NCI-H2227 treated with DMSO at 0.1 percent for 48 hours (cell line): ENCODE measurements at places on chromosomes 13 and 19.

GRCh38 chr13:101868585-101869469 lies 416.4 kb downstream of the ITGBL1 start:
- DNase-seq = no peak

DNA sequence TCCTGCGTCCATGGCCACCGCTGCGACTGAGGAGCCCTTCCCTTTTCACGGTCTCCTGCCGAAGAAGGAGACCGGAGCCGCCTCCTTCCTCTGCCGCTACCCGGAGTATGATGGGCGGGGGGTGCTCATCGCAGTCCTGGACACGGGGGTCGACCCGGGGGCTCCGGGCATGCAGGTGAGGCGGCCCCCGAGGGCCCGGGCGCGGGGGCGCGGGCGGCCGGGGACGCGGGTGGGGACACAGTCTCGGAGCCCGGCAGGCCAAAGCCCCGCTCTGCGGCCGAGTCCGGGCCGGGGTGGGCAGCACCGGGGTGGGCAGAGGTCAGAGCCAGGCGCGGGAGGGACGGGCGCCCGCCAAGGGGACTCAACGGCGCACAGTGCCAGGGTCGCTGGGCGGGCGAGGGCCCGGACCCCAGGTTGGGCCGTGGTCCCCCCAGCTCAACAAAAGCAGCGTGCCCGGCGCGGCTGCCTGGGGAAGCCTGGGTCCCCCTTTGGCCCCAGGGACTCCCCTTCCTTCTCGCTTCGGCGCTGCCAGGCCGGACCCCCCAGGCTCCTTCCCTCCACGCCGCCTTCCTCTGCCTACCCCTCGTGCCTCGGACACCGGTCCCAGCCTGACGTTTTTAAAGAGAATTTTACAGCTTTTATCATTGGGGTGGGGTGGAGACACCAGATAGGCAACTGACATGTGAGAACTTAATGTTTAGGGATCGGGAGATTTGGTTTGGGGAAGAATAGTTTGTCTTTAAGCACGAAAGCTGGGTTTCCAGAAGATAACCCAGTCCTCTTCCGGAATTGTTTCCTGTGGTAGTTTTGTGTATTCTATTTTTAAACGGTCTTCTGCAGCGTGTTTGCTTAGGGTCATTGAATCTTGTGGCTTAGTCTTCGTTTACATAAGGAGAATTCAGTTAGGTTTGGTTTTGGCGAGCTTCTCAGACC lies 509 bp downstream of the TPP2 start:
- DNase-seq = no peak

DNA sequence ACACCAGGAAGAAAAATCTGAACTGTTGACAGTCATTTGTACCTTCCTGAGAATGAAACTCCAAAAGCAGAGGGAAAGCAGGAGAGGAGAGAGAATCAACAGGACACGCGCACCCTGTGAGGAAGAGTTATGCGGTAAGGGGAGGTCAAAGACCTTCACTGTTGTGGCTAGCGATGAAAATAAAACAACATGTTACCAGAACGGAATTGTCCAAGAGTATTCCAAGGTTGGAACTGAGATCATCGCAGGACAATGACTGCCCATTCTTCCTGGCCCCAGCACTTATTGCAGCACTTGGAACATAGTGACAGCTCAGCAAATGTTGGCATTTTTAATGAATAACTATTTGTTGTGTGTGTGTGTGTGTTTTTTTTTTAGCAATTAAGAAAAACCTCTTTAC lies 176.0 kb upstream of the TSC22D1 start:
- no peak for DNase-seq

DNA sequence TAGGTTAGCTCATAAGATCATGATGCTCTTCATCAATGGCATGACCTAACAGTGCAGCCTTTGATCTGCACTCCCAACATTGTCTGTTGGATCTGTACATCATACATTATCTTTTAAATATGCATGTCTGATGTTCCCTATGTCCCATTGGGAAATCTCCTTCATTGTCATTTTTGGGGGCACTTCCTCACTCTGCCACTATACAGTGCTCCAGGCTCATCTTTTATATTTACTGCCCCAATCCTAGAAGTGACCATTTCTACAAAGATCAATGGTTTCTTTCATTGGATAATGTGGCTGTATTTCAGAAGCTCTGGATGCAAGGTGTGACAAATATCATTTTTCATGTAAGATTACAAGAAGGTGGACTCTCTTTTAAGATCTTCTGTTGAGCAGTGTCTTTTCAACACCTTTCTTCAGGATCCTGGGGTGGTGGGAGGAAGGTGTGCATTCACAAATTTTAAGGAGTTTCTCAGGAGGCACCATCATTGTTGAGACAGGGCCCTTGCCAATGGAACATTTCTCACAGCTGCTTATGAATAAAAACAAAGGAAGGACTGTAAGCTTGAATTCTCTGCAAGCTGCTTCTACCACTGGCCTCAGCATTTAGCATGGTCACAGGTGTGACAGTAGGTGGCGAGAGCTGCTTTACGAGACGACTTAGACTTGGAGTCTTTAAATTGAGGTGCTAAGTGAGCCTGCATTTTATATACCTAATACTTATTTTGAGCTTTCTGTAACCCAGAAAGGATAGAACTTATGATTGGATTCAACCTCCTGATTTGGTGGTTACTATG lies 403.0 kb downstream of the LMO7 start:
- DNase-seq = no peak

- DNase-seq = no peak
Measured at GRCh38 chr19:4094291-4094690, 27.6 kb upstream of the ZBTB7A start.

DNA sequence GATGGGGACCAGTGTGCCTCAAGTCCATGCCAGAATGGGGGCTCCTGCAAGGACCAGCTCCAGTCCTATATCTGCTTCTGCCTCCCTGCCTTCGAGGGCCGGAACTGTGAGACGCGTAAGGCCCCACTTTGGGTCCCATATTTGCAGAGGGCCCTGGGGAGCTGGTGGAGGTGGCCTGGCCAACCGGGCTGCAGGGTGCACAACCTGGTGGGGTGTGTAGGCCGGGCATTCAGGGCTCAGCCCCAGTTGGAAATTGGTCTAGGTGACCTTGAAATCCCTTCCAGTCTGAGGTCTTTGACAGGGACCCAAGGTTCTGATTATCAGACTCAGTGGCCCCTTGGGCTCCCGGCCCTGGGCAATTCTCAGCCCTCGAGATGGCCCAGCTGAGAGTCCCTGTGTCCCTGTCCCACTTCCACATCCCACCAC lies 8.3 kb downstream of the F7 start:
- DNase-seq = no peak

DNA sequence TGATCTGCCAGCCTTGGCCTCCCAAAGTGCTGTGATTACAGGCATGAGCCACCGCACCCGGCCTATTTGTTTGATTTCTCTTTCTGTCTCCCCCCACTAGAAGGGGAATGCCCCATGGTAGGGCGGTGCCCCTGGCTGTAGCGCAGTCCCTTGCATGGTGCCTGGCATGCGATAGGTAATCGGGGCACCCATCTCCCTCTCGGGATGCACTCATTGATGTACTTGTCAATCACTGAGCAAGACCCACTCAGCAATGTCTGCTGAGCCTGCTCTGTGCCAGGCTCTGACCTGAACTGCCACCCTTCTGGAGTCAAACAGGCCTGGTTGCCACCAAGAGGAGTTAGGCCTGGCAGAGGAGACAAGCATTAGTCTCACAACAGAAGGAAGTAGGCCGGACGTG lies 19.8 kb downstream of the DNM2 start:
- DNase-seq = no peak

DNA sequence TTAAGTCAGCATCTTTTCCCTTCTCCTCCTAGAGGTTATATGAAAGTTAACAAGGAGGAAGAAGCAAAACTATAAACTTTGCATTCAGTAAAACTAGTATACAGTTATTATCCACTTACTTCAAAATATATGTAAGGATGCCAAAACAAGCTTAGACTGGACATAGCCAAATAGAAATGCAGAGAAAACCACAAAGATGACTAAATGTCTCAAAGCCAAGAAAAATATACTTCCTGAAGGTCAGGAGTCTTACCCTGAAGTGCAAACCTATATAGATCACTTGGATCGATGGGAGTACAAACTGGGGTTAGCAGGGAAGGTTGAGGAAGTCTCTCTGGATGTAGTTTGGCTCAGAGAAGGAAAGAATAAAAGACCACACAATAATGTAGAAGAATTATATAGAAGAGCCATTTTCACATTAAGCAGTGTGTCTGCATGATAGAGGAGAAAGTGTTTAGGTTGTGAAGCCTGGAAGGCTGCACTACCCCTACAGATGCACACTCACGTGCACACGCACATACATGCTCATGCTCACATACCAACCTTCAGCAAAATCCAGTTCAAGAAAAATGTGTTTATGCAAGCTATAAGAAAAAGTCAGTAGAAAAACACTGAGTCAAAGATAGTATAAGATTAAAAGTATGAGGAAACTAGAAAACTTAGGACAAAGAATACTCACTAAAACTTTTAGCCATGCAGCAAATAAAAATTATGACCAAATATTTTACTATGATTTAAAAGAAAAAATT lies 112.1 kb upstream of the RXFP2 start:
- no peak for DNase-seq

GRCh38 chr19:56973713-56974555 lies 133.4 kb upstream of the PEG3 start:
- DNase-seq = peak; percentile 99

DNA sequence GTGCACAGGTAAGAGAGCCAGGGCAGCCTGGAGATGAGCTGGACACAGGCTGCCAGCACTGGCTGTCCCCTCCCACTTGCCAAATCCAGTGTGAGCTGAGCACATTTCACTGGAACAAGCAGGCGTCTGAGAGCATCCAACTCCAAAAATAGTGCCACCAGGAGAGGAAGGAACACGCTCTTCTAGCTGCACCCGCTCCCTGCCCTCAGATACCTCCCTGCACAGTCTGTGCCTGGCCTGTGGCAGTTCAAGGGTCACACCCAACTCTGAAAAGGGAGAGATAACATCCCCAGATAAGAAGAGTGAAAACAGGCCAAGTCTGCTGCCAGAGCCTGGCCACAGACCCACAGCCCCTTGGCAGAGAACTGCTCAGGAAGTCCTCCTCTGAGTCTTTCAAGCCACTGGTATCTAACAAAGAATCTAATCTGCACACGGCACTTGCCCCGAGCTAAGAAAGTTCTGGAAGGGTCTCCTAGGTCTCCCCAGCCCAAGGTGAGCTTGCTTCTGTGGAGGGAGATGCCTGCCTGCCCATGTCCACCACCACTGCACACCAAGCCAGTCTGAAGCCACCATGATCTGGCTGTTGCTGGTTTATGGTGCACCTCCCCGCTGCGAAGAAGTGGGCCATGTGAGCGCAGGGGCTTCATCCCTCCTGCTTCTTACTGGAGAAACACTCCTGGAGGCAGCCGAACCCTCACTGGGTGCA lies 14.7 kb downstream of the ELL start:
- DNase-seq = no peak

DNA sequence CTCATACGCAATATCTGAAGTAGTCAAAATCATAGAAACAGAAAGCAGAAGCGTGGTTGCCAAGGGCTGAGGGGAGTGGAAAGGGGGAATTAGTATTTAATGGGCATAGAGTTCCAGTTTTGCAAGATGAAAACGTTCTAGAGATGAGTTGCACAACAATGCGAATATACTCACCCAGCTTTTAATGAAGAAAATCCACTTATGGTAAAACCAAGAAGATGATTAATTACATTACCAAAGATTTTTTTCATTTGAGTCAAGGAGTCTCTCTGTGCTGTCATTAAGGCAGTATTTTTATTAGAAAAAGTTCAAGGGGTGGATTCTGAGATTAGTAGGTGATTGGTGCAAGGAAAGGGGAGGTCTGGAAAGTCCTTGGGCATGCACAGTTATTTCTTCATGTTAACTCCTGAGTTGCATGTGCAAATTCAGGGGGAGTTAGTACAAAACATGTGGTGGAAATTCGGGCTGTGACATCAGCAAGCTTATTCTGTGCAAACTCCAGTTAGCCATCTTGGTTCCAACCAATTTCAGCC lies 6.9 kb upstream of the CBY2 start:
- DNase-seq = no peak

DNA sequence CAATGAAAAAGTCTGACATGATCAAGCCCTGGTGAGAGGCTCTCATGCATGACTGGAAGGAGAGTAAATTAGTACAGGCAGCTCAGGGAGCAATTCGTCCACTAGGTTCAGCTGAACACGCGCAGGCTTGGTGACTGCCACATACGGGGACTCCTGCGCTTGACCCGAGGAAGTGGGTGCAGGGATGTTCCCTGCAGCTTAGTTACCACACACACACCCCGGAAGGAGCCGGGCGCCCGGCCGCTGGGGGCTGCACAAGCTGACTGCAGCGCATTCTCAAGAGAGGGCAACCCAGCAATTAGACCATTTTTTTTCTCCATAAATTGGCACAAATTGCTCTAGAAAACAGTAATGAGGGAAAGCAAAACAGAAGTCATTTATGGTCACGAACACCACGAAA lies 23.0 kb upstream of the MIER2 start:
- DNase-seq = no peak

- DNase-seq = no peak
Measured at GRCh38 chr13:54177466-54177865, 1148.9 kb downstream of the OLFM4 start.

- DNase-seq = no peak
Measured at GRCh38 chr19:4369109-4369887, 25.9 kb downstream of the MPND start.

DNA sequence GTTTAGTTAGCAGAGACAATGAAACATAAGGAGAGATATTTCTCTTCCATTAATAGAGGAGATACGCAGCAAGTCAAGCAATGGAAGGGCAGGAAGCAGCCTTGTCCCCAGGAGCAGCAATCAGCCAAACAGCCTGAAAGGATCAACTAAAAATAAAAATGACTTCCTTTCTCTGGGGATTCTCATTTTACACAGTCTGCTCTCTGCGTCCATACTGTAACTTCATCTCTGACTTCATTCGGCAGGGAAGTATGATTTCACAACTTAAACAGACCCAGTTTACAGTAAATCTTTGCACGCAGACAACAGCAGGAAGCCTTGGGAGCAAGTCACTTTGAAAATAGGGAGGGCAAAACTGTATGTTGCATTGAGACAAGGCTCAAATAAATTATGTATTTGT lies 826.7 kb downstream of the DIAPH3 start:
- no peak for DNase-seq

- DNase-seq = no peak
Measured at GRCh38 chr13:23754506-23754905, 134.7 kb downstream of the MIPEP start.

DNA sequence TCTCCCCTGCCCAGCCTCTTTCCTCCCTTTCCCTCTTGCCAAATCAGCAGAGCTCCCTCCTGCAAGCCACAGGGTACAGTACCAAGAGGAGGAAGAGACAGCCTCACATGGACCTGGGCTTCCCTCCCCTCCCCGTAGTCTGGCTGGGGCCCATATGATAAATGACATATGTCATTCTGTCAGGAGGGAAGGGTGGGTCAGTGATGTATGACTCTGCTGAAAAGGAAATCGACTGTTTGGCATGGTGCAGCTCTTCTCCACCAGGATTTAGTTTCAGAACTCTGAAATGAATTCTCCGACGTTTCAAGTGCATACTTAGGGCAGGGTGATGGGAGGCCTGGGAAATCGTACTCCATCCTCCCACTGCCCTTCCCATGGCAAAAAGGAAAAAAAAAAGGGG lies 9.8 kb downstream of the TSHZ3 start:
- DNase-seq = no peak
